Kidney capillary endothelial cell (primary cell): ENCODE measurements at places on chromosomes 3 and 15.

- no peak for DNase-seq
Observed at GRCh38 chr15:66110864-66111263, 142.7 kb downstream of the MEGF11 start.

GRCh38 chr3:157618075-157618760, 115.0 kb upstream of the VEPH1 start:
- DNase-seq, result peak; percentile 77

DNA sequence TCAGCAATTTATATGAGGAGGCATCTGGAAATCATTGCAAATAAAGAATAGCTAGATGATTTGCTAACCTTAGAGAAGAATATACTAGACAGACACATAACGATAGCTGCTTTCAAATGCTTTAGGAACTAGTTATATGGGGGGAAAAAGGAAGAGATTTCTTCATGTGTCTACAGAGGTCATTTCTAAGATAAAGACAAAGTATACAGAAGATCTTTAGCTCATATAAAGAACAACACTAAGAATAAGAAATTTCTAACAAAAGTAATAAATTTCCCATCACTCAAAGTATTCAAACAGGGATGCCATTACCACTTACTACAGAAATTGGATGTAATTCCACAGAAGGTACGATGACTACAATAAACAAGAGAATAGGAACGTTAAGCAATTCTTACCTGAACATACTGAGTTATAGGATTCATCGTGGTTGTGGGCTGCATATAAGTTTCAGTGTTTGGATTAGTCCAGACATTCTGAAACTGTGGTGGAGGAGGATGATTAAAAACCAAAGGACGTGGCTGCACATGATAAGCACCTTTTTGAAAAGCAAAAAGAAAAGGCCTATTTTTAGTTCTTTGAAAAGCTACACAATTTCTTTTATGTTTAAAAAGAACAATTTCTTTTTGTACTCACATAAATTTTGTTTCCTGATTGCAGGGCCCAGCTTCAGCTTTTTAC, 8.7 kb downstream of the DAZL start:
- no peak for DNase-seq

DNA sequence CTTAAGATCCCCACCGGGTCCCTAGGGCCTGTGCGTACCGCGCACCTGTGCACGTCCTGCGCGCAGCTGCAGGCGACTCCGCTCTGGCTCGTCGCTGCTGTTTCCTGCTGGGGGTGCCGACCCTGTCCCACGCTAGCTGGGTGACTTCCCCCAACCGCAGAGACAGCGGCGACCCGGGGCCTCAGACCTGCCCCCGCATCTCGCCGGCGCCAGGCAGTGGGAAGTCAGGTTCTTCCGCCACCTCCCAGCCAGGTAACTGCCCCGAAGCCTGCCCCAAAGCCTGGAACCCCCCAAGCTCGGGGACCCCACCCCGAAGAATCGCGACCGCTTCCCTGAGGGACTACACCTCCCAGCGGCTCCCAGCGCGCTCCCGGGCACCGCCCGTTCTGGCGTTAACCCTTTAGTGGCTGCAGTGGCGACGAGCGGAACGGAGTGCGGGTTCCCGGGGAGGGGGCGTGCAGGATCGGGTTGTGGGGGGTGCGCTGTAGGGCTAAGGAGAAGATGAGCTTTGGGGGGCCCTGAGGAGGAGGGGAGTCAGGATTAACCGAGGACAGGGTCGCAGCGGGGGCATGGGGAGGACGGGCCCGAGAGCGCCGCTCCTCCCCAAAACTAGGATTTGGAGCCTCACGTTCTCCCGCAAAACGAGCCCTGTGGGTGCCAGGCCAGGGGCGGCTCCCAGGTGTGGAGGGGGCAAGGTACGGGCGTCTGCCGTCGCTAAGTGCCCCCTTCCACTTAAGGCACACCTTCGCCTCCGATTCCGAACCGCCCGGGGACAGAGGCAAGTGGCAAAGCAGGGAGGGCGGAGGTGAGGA, 589 bp downstream of the NEIL1 start:
- no peak for DNase-seq

GRCh38 chr3:49511639-49512038, 41.6 kb downstream of the DAG1 start:
- no peak for DNase-seq

DNA sequence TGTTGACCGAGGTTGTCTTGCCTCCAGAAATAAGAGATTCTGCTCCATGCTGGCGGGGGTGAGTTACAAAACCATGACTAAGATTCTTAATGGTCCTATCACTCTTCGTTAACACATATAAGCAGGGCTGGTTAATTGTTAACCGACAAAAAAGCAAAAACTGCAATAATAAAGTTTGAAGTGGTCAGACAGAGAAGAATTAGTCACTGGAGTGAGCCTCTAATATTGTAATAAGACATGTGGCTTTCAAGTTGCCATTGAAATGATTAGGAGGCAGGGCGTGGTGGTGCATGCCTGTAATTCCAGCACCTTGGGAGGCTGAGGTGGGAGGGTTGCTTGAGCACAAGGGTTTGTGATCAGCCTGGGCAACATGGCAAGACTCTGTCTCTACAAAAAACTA, 78.4 kb upstream of the NR2F2 start:
- DNase-seq, result no peak

DNA sequence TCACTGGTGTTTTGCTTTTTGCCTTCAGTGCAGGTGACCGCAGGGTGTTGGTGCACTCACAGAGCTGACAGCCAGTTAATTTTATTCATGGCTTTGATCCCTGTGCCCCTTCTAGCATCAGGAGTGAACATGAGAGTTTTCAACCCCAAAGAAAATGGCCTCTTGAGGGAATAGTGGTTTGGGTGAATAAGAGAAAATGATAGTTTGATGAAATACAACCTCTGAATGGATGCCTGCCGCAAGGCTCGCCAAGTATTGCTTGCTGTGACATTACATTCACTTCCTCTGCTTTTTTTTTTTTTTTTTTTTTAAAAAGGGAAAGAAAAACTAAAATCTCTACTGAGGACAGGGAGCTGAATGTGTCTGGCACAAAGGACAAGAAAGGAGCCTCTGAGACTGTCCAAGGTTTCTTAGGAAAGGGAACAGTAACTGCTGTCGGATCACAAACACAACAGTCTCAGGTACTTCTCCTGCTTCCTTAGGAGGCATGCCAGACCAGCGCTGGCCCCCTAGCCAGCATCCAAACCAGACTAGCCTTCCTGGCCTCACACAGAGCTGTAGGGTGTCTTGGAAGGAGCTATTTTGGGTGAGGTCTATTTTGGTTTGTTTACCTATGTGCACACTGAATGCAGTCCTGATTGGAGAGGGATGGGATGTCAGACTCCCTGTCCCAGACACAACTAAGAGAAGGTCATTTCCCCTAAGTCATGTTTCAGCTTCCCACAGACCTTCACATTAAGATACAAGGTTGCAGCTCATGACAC, 29.0 kb downstream of the CCDC80 start:
- no peak for DNase-seq

GRCh38 chr15:93127286-93127685, 38.3 kb upstream of the RGMA start:
- DNase-seq, result no peak

DNA sequence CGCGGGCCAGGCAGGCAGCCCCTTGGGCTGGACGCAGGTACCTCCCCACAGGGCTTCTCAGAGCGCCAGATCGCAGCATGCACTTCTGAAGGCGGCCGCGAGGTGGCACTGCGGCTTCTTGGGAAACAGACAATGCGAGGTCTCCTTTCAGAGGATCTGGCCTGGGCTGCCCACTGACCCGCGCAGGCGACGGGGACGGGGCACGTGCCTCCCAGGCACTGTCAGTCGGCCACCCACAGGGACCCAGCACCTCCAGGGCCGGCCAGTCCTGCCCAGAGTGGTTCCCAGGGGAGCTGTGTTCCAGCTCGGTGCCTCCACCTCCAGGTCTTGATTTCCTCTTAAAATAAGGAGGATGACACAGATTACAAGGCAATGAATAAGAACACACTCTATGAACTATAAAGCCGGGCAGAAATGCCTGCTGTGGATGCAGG, 24.4 kb upstream of the TXNRD3 start:
- DNase-seq, result peak; percentile 68

DNA sequence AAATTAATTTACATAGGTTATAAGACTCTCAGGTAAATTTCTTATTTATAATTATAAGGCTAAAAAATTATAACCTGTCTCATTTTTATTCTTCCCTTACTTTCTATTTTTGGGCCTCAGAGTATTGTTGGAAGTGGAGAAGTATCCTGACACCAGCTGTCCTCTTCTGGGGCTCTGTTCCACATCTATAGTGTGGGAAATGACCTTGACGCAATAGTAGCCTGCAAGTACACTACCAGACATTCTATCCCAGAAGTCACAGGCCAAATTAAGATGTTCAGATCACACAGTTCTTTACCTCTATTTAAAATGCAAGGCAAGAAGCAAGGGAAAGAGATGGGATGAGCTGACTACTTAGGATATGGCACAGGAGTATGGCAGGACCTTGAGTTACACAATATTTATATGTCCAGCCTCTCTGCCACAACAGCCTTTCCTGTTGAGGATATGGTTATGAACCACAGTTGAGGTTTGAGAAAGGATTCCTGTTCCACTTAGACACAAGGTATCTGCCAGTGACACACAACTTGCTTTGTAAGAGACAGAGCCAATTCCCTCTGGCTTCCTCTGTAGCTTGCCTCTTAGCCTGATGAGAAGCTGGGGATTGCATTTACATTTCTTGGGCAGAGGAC, 158.0 kb upstream of the IL12A start:
- DNase-seq, result no peak

- no peak for DNase-seq
Observed at GRCh38 chr3:151152455-151153079, 50.4 kb downstream of the GPR171 start.

DNA sequence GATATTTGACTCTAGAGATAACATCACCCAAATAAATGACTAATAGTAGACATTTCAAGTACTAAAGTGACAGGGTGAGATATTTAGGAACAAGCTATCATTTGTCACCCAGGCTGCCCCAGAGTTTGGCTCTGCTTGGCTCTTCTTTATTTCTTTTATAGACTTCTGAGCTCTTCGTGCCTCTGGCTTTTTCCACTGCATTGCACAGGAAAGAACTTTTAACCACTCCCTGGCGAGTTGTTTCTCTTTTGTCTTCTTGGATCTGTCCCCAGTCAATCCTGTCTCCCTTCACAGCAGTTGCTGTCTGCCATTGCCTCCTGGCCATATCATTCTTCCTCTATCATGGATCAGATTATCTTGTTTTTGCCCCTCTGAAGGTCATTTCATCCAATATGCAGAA, 339.2 kb upstream of the DCBLD2 start:
- no peak for DNase-seq

DNA sequence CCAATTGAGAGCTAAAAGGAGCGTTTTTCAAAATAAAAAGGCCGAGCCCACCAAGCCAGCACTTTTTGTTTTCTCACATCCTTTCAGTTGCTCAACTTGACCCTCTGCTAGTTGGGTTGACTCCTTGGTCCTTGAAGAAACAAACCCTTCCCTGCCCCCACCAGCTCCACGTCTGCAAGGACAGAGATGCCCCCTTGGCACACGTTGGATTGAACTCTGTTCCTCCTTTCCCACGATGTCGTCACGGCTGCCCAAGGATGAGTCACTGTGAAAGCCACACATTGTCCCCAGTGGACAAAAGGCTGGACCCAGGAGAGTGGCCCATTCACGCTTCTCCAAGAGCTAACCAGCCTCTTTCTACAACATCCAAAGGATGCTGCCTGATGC, 43.0 kb upstream of the SPATA12 start:
- no peak for DNase-seq

- DNase-seq, result peak; percentile 86
Observed at GRCh38 chr15:100111125-100112060, 230.4 kb downstream of the ADAMTS17 start.

- DNase-seq, result no peak
Observed at GRCh38 chr3:24101676-24102168, 156.6 kb downstream of the NR1D2 start.
